Stimulated activated CD8-positive, alpha-beta memory T cell treated with anti-CD3 and anti-CD28 coated beads, Interleukin-7, amount 100 ng/mL, for 48 hours (primary cell): ENCODE measurements at places on chromosomes 6 and 20.

- DNase-seq, result no peak
These were observed 27.0 kb downstream of the KCNK15 start for GRCh38 chr20:44772636-44773035.

- no peak for DNase-seq
These were observed 64.5 kb downstream of the JAG1 start for GRCh38 chr20:10609276-10609675.

DNA sequence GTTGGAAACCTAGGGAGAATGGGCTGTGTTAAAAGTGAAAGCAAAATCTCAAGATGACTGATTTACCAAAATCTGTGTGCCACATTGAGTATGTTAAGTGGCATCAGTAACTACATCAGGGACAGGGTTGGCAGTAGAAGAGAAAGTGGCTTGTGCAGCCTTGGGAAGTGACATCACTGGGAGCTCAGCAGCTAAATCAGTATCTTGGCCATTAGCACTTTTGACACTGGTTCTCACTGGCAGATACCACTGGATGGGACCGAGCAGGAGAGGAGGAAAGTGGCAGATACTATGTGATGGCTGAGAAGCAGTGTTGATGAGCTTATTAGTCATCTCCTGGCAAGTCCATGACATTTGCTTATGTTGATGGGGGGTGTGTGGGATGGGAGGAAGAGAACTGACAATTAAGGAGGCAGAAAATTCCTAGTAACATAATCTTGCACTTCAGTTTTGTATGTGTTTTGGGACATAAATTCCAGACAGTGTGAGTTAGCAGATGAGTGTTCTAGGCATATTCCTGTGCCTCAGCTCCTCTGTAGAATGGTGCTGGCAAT lies 322.2 kb downstream of the SOX4 start:
- no peak for DNase-seq

- no peak for DNase-seq
These were observed 14.8 kb downstream of the ARMC12 start for GRCh38 chr6:35751594-35751993.

GRCh38 chr20:14889496-14890255 lies 552.3 kb upstream of the FLRT3 start:
- DNase-seq, result no peak

GRCh38 chr6:83378621-83379388 lies 52.0 kb downstream of the ME1 start:
- DNase-seq, result no peak

DNA sequence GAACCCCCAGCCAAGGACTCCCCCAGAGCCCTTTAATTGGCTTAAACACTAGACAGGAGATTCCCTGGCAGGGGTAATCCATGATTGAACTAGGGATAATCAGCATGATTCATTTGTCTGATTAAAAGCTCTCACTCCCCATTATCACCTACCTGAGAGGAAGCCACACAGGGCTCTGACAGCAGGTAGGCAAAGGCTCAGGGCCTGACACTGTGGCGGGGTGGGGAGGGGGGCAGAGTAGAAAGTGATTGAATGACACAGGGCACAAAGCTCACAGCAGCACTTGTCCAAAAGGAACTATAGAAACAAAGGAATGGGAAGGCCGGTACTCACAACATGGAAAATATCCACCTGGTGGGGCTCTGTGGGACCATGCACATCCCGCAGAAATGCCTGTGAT lies 231.6 kb downstream of the MAFB start:
- no peak for DNase-seq

- DNase-seq, result no peak
These were observed 60.8 kb downstream of the SLC16A10 start for GRCh38 chr6:111148110-111148509.

DNA sequence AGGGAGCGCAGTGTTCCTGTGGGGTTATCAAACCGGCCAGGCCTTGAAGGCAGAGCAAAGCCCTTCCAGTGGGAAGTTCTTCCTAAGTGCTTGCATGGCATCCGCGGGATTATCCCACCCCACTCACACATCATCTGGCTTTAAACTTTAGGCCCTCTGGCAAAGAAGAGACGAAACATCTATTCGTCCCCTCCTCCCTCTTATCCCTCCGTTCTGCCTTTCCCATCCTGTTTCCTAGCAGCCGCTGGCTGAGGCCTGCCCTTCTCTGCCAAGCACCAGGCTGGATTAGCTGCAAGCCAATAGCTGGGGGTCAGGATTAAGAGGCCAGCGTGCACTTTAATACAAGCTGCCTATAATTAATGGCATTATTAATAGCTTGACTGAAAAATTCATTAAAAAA lies 621.0 kb downstream of the PKHD1 start:
- DNase-seq, result no peak

DNA sequence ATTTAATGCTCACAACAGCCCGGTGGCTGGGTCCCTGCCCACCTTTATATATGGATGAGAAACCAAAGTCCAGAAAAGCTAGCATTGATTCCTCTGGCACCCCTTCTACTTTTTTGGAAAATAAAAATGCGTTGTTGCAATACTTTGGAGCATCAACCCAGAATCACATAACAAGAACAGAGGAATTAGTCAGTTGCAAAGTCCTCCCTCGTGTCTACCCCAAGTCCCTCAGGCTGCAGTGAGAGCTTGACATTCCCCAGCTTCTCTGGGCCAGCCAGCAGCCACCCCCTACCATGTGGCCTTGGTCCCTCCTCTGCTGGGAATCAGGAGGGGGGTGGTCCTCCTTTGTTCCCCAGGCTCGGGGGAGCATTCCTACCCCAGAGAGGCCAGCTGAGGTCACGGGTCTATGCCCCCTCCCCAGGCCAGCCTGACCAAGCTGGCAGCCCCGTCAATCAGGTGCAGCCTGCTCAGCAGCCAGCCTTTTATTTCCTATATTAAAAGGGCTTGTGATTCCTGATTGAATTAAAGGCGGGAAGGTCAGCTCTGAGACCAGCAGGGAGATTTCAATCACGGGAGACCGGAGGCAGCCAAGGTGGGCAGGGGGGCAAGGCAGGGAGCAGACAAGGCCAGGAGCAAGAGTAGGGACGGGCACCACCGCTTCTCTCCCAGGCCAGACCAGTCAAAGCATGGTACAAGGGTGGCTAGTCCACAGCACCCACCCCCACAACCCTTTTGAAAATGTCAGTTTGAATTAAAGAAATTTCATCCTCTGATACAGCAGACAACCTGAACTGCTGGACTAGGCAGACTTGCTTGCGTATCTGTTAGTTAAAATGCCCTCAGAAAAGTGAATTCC lies 158.9 kb downstream of the MRPL14 start:
- DNase-seq, result no peak

DNA sequence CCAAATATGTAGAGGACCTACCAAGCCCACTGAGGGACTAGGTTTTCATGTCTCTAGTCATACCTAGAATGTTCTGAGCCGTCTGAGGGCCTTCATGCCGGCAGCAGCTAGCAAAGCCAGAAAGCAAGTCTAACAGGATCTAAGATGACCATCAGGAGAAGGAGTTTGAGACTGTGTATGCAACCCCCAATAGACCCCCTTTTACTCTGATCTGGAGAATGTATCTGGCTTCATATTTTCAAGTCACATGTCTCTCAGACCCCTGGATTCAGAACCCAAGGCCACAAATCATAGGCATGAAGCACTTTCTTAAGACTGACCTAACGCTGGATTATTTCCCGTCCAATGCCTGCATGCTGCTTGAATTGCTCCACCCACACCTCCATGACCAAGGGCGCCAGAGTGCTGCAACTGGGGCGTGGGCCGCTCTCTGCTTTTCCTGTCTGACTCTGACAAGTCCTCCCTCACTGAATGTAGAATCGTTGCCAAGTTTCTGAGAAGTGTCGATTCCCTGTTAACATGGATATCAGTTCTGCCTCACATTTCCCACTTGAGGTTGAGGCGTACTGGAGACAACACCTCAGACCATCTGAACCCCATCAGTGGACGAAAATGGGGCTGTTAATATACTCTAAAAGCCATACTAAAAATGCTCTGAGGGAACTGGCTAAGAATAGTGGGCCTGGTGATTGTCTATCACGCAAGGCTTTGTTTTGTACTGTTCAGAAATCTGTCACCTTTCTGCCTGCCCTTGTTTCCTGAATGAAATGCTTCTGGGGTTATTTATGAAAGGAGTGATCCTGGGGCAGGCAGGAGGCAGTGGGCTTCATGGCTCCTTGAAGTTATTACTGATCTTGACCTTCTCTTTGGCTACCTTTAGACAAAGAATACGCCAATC lies 23.9 kb upstream of the ASXL1 start:
- peak; percentile 33 for DNase-seq

DNA sequence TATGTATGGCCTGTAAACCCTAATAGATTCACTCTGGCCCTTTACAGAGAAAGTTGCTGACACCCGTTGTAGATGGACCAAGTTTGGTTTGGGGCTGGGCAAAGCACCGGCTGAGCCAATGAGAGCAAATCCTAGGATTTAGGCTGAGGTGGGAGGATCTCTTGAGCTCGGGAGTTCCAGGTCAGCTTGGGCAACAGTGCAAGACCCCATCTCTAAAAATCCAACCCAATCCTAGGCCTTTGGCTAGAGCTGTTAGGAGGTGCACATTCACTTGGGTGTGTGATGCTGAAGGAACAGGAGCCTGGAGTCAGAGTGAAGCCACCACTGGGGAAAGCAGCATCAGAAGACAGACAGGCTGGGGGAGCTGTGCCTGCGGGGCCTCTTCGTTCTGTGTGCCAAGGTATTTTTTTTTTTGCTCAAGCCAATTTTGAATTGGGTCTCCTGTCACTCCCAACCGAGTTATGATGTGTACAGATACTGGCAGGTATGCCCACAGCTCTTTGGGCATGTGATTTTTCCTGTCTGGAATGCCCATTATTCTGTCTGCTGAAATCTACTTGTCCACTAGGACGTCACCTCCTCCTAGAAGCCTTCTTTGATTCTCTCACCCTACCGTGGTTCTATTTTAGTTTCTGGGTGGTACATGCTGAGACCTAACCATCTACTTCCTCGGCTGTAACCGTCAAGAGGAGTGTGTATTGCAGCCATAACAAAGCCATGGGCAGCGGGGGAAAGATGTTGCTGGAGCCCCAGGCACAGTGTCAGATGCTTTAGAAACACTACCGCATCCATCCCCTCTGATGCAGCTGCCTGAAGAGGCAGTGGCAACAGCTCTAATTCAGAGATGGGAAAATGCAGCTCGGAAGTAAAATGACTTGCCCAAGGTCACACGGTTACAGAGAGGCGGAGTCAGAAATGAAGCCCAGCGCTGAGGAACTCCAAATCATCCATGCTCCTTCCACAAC lies 54.0 kb downstream of the TTI1 start:
- no peak for DNase-seq

DNA sequence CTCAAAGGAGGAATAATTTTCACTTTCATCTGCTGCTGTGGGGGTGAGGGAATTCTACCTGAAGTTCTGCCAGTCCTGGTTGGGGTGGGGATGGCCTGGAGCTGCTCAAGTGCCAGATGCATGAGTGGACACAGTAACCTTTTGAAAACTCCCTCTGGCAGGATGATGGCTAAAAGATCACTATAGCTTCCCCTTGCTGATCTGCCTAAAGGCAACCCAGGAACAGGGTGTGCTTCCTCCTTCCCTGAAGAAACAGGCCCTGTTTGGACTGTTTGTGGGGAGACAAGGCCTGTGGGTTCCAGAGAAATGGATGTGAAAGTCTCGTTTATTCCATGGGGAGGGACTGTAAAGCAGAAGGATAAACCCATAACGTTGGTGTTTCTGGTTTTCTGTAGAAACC lies 176.9 kb downstream of the DTNBP1 start:
- no peak for DNase-seq

- no peak for DNase-seq
These were observed 80.7 kb upstream of the CLDN20 start for GRCh38 chr6:155183095-155183494.

DNA sequence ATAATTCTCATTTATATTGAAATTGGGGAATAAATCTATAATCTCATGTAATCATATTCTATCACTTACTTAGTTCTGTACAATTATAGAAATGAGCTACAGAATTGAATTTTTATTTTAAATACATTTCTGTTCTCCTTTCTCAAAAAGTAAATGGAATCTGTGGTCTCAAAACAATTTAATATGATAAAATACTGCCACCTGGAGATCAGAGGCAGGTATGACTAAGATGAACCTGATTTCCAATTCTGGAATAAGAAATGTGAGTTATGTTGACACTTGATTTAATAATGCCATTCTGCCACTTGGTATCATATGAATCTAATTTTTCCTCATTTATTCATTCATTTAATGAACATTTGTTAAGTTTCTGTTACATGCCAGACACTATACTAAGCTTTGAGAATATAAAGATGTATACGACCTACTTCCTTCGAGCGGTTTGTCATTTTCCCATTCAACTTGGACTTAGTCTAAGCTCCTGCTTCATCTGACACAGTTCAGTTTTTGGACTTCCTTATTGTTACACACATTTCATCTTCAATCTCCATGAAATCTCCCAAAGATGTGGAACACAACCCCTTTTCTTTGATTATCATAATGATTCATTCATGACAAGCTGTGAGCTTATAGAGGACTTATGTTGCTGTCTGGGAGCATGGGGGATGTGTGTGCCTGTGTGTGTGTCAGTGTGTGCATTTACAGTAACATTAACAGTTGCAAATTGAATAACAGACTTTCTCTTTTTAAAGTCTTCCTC lies 7.5 kb upstream of the CCDC28A start:
- DNase-seq, result no peak

GRCh38 chr6:150297327-150298029 lies 71.3 kb upstream of the IYD start:
- no peak for DNase-seq

DNA sequence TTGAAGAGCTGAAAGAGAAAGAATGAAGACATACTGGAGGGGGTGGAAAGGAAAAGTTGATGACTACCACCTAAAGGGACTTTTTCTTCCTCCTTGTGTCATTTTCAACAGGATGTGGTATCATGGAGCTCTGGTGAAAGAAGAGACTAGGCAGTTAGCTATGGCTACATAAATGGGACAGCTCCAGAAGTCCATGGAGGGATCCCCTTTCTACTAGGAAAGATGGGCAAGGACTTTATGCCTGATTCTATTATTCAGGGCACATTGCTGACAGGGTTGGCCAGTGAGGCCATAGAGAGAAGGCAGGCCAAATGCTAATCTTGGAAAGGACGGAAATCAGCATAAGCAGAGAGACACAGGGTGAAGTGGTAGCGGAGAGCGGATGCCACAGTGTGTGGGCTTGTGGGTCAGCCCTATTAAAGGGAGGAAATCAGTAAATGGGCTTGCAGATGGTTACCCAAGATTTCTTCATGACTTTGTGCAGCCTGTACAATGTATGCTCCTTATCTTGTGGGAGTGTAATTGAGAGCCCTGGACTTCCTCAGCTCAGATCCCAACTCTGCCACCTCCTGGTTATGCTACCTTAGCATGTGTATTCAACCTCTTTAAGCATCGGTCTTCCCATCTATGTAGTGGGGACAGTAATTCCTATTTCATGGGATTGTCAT lies 77.4 kb upstream of the TMEM170B start:
- no peak for DNase-seq

DNA sequence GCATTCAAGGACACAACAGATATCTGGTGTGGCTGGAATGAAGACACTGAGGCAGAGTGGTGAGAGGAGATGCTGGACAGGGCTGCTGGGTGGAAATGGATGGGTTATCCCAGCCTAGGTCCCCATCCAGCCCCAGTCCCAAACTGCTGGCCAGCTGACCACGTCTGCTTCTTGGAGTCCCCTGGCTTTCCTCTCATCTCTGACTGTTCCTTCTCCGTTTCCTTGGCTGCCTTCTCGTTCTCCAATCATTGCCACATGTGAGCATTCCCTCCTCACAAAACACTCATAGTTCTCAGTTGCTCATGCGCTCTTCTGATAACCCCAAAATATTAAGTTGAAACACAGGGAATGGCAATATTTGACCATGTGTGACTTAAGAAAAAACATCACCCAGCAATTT lies 31.5 kb downstream of the MAFB start:
- DNase-seq, result no peak
